ENCODE measurements at places on chromosomes 2 and 18. TPM values are rescaled to one million over a fixed set of nuclear protein-coding genes. Genes with fewer than 3 reads are reported as not detected.

Gene SCYGR4
- not detected for total RNA-seq

Gene WDPCP
- 34.2 TPM for total RNA-seq

Gene TMEM200C
- 0.33 TPM for total RNA-seq

Gene LMAN1
- 182 TPM for total RNA-seq

Gene ASXL3
- not detected for total RNA-seq

Gene COL4A4
- 1.1 TPM for total RNA-seq

Gene ARL5A
- total RNA-seq = 45.6 TPM

Gene MC5R
- not detected for total RNA-seq

DNA sequence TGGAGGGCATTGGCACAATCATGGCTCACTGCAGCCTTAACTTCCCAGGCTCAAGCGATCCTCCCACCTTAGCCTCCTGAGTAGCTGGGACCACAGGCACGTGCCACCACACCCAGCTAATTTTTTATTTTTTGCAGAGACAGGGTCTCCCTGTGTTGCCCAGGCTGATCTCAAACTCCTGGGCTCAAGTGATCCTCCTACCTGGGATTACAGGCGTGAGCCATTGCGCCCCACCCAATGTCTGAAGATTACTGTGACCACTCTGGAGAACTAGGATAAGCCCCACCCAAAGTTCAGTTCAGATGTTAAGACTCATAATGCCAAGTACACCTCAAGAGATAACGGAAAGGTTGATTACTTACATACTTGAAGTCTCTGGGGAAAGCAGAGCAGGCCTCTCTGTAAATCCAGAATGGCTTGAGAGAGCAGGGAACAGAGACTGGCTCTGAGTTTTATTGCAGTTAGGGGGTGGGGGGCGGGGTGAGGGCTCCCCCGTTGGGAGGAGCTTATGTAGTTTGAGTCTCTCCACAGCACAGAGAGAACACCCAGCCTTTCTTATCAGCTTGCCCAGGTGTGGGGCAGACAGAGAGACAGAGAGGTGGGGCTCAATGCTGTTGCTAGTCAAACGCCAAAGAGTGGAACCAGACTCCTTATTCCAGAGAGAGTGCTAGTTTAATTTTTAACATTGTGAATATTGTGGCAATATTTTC, 26.5 kb upstream of the ERICH2 start:
- DNase-seq = no peak

DNA sequence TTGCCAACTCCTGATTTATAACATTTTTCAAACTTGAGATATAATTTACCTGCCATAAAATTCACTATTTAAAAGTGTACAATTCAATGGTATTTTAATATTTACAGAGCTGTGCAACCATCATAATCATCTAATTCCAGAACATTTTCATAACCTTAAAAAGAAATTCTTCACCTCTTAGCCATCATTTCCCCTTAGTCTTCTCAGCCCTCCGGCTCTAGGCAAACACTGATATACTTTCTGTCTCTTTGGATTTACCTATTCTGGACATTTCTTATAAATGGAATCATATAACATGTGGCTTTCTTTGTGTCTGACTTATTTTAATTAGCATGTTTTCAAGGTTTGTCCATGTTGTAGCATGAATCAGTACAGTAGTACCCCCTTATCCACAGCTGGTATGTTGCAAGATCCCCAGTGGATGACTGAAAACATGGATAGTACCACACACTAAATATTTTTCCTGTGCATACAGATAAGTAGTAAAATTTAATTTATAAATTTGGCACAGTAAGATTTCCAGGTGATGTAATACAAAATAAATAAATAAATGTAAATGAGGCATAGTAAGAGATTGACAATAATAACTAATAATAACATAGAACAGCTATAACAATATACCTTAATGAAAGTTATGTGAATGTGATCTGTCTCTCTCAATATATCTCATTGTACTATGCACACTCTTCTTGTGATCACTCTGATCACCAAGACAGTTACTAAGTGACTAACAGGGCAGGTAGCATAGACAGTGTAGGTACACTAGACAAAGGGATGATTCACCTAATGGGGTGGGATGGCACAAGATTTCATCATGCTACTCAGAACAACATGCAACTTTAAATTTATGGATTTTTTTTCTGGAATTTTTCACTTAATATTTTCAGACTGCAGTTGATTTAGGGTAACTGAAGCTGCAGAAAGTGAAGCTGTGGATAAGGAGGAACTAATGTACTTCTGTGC, 73.1 kb downstream of the RAB3GAP1 start:
- peak; percentile 20 for DNase-seq

DNA sequence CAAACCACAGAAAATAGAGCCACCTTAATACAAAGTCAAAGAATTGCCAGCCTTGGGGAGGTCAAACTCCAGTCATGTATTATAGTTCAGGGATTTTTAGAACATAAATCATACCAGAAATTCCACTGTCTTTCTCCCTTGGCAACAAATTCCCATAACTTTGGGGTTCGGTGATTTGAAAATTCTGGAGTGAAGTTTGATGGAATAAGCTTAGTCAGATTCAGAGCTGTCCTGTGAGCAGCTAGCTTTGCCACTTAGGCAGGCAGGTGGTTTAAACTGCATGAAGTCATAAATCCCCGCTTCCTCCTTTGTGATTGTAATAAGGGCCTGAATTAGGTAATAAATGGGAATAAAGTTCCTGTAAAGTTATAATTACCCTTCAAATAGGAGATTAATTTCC, 457.0 kb upstream of the HNMT start:
- no peak for DNase-seq

DNA sequence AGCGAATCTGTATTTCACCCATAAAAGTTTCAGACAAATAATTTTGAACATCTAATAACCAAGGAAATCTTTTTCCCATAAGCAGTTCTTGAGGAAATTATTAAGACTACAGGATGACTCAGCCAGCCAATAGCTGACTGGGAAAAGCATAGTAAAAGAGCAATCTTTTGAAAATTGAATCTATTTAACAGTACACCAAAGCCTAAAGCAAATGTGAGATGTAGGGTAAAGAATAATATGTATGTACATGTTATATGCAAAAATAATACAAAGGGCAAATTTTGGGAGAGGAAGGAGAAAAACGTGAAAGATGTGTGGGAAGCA, 12.6 kb upstream of the KDSR start:
- DNase-seq = no peak

DNA sequence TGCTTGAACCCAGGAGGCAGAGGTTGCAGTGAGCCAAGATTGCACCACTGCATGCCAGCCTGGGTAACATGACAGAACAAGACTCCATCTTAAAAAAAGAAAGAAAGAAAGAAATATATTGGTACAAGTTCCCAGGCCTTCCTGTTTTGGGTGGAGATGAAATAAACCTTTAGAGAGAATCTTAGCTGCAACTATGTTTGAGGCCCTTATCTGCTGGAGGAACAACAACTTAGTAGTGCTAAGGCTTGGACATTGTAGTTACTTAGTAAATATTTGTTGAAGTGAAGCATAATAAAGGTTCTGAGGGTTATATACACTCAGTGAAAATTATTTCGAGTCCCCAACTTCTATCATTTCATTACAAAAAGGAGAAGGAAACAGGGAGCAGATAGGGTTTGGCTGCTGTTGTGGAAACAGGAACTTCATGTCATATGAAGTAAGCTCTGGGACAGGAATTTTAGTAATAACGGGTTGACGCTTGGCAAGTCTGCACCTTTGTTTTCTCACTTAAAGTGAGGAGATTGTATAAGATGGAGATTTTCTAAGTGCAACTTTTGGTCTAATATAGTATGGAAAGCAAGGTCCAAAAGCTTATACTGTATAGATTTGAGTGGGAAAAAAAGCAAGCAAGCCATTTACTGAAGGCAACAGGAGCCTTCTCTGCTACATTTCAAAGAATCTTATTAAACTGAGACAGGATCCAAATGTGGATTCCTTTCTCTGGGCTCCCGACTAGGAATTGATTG, 40.0 kb upstream of the AGPS start:
- DNase-seq = no peak

DNA sequence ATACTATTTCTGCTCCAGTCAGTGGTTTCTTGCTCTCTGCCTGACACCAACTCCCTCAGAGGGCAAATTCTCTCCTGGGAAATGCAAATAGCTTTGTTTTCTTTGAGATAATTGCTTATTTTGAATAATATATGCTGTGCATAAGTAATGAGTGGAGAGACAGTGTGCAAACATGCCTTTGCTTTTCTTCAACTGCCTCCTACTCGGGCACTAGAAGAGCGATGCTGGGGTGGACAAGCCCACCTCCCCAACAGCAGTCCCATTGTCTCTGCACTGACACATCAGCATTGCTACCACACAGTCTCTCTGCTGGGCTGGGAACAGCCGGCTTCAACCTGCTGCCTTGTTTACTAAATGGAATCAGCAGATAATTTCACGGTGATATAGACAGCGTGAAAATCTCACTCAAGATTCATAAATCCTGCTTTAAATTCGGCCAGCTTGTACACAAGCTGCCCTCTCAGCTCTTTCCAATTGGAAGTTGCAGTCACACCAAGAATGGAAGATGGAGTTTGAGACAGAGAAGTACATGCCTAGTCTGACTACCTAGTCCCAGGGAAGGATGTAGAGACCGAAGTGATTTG, 694.5 kb downstream of the TDRD15 start:
- no peak for DNase-seq

- no peak for DNase-seq
Observed at GRCh38 chr18:10995550-10995949, 153.8 kb downstream of the PIEZO2 start.

DNA sequence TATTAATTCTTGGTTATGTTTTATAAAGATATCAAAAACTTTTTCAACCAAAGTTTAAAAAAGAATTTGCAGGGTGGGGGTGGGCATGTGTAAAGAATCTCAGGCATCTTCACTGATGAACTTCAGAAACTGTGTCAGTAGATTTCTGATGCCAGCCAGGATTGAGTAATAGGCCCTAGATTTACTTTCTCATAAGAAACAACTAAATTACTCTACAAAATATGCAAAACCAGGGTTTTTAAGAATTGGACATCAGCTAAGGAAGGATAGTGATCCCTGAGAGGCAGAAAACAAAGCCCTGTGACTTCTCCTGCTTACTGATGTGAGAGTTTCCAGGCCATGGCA, 11.9 kb upstream of the IL1R1 start:
- DNase-seq = peak; percentile 65

DNA sequence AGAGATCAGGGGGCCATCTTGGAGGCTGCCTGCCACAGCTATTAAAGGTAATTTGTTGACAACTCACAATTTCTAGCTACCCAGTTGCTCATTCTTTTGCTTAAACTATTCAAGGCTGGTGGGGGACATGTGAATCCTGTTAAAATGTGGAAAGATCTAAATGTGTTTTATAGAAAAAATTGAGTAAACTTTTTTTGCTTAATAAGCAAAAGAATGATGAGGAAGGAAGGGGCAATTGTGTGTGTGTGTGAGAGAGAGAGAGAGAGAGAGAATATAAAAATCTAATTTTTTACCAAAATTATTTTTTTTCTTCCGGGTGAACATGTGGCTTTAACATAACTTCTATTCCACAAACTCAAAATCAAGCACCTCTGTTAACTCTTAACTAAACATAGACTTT, 5.2 kb upstream of the IL1RL1 start:
- DNase-seq = no peak

GRCh38 chr2:110860630-110861029, 128.3 kb downstream of the ACOXL start:
- no peak for DNase-seq

GRCh38 chr2:144670080-144670479, 150.2 kb upstream of the ZEB2 start:
- no peak for DNase-seq

GRCh38 chr2:74439803-74440377, 1.8 kb downstream of the RTKN start:
- peak; percentile 62 for DNase-seq

- DNase-seq = peak; percentile 12
Observed at GRCh38 chr18:63590373-63590772, 3.2 kb downstream of the SERPINB13 start.

GRCh38 chr2:239934571-239935171, 90.5 kb downstream of the NDUFA10 start:
- peak; percentile 52 for DNase-seq

DNA sequence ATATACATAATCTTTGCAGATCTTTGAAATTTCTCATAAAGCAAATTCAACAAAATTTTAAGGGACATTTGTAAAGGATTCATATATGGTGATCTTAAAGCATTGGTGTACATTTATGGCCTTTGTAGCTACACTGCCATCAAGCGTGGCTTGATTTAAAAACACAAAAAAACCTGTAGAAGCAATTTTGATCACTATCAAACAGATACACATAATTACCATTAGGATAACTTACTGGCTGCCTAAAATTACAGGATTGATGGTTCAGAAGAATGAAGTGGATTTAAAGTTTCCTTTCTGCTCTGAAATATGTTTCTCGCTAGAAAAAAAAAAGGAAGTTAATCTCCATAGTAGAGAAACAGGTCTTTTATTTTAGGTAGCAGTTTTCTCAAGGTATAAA, 31.4 kb downstream of the MAPRE2 start:
- DNase-seq = no peak

DNA sequence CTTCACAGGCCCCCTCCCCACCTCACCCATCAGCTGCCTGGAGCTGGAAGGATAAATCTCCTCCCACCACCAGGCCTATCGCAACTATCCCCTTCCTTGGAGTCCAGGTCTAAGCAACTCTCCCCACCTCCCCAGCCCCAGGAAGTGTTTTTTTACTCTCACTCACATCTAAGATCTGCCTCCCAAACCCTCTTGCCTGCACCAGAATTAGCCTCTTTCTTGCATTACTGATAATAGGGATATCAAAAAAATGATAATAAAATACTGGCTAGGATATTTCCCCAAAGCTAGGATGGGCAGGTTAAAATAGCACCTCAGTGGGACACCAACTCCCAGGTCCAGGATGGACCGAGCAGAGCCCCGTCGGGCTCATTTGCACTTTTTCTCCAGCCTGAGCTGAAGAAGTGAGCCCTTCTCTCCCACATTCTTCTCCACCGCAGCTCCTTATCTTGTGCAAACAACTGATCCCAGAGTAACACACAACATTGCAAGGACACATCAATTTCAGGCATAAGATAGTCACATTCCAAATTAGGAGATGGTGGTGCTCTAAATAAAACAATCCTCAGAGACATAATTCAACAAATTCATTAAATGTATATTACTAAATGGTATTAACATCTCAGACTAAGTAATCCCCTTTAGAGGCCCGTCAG, 17.7 kb upstream of the CIB4 start:
- no peak for DNase-seq

DNA sequence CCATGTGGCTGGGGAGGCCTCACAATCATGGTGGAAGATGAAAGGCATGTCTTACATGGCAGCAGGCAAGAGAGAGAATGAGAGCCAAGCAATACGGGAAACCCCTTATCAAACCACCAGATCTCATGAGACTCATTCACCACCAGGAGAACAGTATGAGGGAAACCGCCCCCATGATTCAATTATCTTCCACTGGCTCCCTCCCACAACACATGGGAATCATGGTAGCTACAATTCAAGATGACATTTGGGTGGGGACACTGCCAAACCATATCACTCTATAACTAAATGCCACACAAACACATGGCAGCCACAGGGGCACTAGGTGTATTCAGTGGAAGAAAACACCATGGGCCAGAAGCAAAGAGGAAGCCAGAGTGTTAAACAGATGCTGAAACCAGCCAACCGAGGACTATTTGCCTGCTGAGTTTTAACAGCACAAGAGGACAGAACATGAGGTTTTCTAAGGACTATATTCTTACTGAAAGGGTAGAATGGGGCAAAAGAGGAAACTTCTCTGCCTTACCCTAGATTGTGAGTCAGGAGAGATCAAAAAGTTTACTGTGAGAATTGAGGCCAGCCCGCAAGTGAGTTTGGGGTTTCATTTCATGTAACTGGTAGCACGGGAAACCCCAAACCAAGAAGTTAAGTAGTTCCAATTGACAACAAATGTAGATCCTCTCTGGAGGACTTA, 49.2 kb downstream of the SIGLEC15 start:
- DNase-seq = peak; percentile 37

- DNase-seq = peak; percentile 6
Observed at GRCh38 chr2:111947219-111947618, 48.8 kb downstream of the MERTK start.
